SJCRH30 (cell line): ENCODE measurements at places on chromosomes 2 and 18.

- DNase-seq = no peak
Measured at GRCh38 chr2:52289741-52290140, 1257.8 kb upstream of the NRXN1 start.

GRCh38 chr2:85183479-85183878 is 50.3 kb downstream of the TCF7L1 start:
- no peak for DNase-seq

DNA sequence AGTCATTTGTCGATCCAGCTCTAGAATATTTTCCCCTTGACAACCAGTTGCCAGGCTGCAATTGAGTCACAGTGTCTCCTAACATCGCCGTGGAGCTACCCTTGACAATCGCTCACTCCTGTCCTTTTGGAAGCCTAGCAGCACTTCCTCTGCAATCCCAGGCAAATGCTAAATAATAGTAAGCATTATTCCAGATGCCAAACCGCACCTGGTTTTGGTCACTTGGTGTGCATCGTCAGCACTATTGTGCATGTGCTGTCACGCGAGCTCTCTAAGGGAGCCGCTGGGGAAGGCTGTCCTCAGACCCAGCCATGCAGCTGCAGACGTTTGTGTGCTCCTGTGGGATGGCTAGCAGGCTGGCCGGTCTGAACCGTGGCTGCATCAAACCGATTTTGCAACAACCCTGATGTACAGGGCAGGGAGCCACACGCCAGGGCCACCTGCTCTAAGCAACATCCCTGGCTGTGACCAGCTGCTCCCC is 549.5 kb upstream of the ID2 start:
- no peak for DNase-seq

- no peak for DNase-seq
Measured at GRCh38 chr2:235850289-235850688, 317.9 kb downstream of the GBX2 start.

- no peak for DNase-seq
Measured at GRCh38 chr2:210203147-210203546, 22.1 kb downstream of the ACADL start.

DNA sequence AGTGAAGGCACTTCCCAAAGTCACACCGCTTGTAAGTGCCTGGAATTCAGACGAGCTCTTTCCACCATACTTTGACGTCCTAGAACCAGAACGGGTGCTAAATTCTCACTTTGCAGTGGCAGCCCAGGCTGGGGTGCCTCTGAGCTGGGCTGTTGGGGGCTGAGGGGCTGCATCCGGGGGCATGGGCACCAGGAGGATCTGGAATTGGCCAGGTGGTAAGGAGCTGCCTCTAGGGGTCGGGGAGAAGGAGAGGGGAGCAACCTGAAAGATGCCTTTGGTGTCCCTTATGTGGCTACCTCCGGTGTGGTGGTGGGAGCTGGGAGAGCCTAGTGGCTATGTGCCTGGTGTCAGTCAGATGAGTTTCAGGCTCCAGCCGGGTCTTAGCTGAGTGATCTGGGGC is 7.1 kb downstream of the ATOH8 start:
- no peak for DNase-seq

GRCh38 chr2:10165282-10165681 is 42.7 kb downstream of the RRM2 start:
- DNase-seq = no peak

- DNase-seq = no peak
Measured at GRCh38 chr2:72917877-72918553, 696 bp downstream of the EMX1 start.

DNA sequence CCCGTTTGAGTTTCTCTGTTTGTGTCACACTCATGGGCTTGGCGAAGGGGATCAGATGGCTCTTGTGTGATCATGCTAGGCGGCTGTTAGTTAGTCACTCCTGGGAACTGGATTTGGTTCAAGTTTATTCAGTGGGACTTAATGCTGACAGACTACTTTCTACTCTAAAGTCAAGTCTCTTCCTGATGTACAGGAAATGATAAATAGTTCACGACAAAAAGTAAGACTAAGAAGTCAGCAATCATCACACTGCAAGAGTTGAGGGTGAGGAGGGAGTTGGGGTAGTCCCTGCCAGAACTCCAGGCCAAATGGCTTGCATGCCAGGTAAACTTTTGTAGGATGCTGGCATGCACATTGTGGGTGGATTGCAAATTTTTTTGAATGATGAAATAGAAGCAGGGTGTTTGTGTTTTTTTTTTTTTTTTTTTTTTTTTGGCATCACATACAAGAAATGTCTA is 25.1 kb upstream of the CCL20 start:
- DNase-seq = no peak

- DNase-seq = no peak
Measured at GRCh38 chr2:82098617-82099016, 1794.1 kb upstream of the LRRTM1 start.

DNA sequence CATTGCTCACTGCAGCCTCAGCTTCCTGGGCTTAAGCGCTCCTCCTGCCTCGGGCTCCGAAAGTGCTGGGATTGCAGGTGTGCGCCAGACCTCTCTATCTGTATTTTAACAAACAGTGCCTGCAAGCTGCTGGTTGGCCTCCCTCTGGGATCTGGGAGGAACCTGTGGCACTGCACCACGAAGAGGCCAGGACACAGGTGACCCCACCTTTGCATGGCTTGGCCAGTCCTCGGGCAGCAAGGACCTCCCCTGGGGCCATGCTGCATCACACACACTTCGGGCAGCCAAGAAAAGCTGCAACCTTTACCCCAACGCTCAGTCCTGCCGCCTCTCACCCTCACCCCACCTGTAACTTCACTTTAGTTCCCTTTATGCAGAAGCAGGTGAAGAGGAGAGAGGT is 70.0 kb downstream of the PXDN start:
- DNase-seq = no peak

GRCh38 chr18:815353-815752 is 3.3 kb upstream of the YES1 start:
- DNase-seq = no peak

DNA sequence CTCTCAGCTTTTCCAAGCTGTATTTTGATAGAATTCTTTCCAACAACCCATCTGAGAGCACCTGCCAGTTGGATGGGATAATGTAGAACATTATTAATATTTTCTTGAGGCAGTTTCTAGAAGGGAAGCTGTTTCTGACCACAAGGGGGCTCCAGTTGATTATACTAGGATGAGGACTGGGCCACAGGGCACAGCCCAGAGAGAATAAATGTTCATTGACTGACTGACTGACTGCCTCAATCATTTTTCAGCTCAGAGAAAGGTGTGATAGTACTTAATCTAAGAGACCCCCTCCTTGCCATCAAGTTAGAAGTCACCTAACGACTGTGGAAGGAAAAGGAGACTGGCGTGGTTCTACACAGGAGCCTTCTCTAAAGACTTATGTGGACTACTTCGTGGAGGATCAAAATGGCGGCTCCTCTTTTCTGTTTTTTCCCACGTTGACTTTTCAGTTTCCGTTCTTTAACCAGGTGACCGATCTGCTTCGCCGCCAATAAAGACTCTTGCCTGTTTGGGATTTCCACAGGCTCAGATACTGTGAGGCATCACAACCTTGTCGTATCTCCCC is 31.9 kb upstream of the CREG2 start:
- DNase-seq = peak; percentile 63

GRCh38 chr2:153394686-153395085 is 83.9 kb downstream of the RPRM start:
- DNase-seq = no peak

- no peak for DNase-seq
Measured at GRCh38 chr2:210157526-210157925, 13.7 kb downstream of the KANSL1L start.

DNA sequence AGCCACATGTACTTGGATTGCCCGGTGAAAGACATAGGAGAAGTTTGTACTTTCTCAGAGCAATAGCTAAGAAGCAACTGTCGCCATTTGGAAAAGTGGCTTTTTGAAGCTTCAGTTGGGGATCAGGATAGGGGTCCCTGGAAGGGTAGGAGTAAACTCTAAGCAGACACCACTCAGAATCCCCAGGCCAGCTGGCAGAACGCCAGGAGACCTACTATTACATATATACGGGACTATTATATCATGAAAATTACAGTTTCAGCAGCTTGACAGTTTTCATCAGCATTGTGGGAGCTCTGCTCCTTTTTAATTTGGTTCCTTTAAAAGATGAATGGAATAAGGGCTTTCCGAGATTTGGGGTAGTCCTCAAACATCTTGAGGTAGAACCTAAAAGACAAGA is 54.9 kb downstream of the SRD5A2 start:
- peak; percentile 17 for DNase-seq

- DNase-seq = no peak
Measured at GRCh38 chr18:59516356-59517155, 157.5 kb upstream of the LMAN1 start.

- no peak for DNase-seq
Measured at GRCh38 chr2:151476287-151476686, 66.6 kb downstream of the RIF1 start.

DNA sequence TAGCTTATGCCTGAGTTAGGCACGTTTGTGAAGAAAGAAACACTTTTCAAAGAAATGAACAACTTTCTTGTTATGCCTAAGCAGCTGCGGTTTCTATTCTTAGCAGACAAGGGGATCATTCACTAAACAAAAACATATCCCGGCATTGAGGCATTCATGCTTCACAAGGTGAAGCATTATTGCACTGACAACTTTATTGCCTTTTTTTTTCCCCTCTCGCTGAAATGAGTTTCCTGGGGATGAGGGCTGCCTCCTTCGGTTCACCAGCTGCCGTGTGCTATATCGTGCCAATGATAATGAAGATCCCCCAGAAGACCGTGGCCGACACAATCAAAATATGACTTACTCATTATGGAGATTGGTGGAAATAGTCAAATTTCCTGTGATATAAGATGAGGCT is 288.2 kb upstream of the ST6GAL2 start:
- peak; percentile 60 for DNase-seq

GRCh38 chr2:7281231-7282201 is 364.3 kb downstream of the RNF144A start:
- DNase-seq = peak; percentile 12

DNA sequence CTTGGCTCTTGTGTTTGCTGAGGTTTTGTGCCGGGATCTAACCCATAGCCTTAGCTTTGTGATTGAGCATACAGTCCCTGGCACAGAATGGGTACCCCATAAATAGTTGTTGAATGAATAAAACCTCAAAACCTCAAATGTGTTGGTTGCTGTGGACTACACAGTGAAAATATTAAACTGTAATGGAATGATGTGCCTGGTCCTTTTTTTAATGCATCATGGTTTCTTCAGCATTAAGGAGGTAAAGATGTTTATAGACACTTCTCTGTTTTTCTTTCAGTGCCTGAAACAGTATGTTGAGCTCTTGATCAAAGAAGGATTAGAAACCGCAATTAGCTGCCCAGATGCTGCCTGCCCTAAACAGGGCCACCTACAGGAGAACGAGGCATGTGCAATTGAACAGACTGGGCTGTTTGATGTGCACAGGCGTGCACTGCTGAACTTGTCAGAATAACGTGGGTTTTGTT is 97.0 kb downstream of the RNF144A start:
- DNase-seq = no peak

DNA sequence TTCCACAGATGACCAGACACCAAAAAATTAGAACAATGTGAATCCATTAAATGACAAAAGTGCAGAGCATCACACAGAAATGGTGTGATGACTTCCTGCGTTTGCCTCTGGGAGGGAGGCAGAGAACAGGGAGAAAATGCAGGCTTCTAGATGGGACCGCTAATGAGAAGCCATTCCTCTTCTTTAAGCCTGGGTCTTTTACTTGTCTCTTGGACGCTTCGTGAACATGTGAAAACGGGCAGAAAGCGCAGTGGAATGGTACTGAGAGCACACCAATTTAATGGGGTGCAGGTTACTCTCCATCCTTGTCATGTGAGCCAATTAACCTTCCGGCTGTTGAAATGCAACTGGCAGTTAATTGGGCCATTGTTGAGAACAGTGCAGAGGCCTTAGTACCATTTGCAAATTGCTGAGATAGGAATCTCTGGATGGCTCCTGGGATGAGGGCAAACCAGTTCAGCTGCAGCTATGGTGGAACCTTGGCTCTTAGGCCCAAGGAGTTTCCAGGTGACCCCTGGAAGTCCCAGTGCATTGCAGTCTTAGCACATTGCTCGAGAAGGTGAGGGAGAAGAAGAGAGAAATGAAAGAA is 210.4 kb upstream of the CXCR4 start:
- peak; percentile 29 for DNase-seq

DNA sequence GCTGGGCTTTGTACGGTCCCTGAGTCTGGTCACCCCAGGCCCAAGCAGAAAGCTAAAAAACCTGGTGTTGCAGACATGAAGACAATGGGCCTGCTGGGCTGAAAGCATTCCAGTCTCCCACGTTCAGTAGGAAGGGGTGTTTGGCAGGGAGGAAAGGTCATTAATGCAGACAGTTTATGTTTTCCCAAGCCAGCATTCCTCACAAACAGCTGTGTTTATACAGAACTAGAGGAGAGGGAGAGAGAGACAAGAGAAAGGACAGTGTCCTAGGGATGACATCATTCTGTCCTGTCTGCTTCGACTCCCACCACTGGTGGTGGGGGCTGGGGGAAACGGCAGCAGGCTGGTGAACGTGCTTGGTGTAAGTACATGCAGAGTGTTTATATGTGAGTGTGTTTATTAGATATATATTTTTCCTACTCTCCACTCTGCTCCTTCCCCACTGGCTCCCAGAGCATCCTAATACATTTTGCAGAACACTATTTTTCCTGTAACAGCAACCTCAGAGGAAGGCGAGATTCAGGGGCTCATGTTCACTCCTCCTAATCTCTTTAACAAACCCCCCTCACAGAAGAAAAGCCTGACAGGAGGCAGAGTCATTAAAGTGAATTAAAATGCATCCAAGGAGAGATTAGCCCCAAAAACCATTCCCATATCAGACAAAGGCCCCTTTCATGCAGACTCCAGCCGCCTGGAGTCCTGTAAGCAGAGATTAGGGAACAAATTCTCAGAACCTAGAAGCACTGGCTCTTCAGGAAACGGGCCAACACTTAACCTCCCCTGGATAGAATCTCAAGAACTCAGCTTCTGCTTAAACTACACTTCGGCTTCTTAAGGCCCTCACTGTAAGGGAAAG is 380.4 kb downstream of the TNS1 start:
- peak; percentile 90 for DNase-seq

DNA sequence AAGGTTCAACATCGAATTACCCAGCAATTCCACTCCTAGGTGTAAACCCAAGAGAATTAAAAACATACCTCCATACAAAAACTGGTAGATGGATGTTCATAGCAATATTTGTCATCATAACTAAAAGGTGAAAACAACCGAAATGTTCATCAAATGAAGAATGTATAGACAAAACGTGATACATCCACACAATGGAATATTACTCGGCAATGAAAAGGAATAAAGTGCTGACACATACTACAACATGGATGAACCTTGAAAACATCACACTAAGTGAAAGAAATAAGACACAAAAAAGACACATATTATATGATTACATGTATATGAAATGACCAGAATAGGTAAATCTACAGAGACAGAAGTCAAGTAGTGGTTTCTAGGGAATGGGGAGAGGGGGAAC is 20.6 kb upstream of the CHMP1B start:
- no peak for DNase-seq

GRCh38 chr2:15158532-15158931 is 402.6 kb downstream of the NBAS start:
- no peak for DNase-seq
